ENCODE measurements at places on chromosomes 4 and X.
A peak's percentile ranks its signal among the peaks of the same experiment; 100 is the strongest.

DNA sequence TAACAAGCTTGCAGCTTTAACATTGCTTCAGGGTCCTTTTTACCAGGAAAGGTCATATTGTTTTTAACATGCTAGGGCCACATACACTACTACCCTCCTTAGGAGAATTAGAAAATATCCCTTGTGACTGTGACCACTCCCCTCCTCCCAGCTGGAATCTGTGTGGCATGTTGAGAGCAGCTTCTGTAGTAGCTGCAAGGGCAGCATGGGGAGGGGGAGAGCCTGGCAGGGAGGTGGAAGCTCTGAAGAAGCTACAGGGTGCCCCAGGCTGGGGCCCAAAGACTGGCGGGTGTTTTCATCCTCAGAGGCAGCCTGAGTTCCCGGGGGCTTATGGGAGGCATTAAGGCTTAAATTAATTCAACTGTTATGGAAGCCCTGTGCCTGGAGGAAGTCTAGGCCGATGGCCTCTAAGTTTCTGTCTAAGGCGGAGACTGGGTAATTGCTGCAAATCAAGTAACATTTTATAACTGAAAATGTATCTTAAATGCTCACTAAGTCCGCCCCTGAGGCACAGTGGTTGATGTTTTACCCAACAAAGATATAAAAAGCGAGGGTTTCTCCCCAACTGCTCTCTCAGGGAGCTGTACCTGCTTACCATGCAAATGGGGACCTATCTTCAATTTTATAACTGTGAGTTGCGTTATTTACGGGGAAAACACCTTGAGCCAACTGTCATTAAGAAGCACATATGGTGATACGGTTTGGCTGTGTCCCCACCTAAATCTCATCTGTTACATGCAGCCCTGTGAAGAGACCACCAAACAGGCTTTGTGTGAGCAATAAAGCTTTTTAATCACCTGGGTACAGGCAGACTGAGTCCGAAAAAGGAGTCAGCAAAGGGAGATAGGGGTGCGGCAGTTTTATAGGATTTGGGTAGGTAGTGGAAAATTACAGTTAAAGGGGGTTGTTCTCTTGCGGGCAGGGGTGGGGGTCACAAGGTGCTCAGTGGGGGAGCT, 37.4 kb upstream of the STS start:
- DNase-seq: no peak

DNA sequence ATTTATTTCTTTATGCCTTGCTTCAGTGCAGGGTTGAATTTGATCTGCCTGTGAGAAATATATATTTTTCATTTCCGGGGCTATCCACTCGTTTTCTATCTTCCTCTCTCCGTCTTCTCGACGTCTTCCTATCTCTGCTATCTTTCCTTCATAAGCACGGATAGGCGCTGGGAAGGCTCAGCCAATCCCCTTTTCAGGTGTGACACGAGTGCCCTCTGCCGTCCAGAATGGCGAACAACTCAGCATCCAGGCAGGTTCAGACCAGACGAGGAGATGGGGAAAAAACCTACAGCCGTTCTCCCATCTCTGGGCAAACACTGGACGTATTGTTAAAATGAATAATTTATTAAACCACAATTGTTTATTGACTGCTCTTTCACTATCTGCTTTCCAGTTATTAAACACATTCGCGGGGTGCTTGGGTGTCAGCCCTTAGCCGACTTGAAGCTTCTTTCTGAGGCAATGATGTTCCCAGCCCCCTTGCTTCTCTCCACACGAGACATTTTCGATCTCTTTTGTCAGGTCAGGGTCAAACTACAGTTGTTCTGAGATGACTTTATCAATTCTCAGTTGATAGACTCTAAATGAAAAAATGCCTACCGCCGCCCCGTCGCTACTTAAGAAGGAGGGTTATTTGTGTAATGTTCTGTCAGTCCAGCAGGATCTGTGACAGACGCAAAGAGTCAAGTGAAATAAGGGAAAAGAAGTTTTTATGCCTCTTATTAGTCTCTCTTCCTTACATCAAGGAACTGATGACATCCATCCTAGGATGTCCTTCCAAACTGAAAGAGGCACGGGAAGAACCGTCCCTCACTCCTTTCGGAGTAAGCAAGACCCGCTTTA, 96.3 kb upstream of the NOCT start:
- no peak for DNase-seq

DNA sequence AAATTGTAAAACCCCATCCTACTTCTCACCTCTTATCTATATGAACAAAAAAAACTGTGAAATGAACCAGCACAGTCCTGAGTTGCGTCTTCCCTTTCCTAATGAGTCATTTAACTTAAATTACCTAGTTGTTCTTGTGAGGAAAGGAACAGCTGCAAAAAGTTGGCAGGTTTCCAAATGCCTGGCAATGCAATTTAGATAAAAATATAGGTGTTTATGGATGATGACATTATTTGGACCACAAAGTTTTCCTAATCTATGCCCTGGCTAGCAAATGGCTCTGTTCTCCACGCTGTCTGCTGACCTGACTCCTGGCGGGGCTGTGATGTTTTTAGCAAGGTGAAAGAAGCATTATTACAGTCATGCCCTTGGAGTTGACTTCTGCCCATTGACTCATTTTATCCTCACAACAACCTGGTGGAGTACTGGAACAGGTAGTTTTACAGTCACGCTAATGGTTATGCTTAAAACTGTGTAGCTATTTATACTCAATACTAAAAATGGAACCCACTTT, 29.8 kb upstream of the RELL1 start:
- no peak for DNase-seq

DNA sequence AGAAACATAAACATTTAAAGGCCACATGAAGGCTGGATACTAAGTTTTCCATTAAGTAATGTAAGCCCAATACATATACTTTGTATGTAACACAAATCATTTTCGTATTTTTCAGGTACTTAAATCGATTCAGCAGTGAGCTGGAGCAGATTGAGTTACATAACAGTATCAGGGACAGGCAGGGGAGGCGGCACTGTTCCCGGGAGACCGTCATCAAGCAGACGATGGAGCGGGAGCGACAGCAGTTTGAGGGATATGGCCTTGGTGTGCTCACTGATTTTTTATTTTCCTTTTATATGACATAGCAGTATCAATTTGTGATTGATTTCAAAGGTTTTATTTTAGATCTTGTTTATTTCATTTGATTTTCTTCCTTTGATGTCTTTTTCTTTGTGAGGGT, 20.7 kb downstream of the TMA16 start:
- no peak for DNase-seq

DNA sequence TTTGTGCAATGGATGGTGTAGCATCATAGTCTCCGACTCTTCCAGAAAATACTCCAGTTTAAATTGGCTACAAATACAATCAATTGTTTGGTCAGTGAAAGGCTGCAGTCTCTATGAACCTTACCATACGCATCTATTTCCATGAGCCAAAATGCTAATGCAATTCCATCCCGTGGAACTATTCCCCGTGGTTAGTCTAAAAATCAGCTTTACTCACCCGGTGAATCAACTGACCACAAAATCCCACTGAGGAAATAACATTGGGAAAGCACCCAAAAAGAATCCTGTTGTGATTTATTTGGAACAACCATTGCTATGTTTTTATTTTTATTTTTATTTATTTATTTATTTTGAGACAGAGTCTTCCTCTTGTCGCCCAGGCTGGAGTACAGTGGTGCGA, 87.1 kb downstream of the DHX15 start:
- no peak for DNase-seq

DNA sequence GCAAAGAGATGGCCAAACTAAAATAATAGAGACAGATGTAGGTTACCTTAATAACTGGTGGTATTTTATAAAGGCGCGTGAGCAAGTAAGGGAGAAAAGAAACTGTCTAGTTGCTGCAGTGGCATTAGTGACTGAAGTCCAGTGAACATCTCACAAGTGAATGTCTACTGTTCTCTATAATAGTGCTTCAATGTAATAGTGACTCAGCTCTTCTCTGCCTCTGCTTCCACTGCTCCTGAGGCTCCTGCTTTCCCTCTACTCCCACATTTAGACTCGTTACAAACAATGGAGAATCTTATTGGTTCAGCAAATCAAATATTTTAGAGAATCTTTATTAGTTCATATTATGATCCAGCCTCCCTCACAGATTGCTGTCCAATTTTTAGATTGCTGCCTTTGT, 779.1 kb upstream of the HTR2C start:
- DNase-seq: no peak

DNA sequence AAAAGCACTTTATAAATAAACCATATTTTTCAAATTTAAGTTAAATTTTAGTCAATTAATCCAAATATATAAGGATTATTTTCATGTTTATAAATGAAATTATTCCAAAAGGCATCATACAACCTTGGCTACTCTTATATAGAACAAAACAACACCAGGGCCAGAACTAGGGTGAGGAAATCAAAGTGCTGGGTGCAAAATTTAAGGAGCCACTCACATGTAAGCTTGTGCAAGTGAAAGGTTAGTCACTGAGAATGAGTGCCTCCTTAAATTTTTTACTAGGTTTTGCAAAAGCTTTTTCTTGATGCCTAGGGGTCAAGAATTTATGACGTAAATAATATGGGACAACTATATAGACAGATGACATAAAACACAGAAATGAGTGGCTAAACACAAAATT, 83.4 kb upstream of the COX18 start:
- no peak for DNase-seq

DNA sequence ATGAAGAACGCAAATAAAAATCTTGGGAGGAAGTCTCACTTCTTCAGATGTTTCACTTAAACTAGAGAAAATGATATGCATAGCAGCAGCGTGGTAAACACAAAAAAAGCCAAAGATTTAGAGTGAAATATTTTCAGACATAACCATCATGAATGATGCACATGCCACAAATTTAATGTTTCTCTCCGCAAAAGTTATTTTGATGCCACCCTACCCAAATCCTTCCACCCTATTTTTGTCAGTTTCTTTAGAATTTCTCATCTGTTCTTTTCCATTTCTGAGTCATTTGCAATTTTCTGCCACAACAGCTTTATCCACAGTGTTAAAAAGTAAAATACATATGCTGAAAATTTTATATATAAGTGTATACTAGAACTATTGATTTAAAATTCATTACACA, 1663.7 kb upstream of the ADGRL3 start:
- DNase-seq: no peak

- DNase-seq: no peak
Measured at GRCh38 chr4:83174844-83175414, 60.4 kb upstream of the PLAC8 start.

DNA sequence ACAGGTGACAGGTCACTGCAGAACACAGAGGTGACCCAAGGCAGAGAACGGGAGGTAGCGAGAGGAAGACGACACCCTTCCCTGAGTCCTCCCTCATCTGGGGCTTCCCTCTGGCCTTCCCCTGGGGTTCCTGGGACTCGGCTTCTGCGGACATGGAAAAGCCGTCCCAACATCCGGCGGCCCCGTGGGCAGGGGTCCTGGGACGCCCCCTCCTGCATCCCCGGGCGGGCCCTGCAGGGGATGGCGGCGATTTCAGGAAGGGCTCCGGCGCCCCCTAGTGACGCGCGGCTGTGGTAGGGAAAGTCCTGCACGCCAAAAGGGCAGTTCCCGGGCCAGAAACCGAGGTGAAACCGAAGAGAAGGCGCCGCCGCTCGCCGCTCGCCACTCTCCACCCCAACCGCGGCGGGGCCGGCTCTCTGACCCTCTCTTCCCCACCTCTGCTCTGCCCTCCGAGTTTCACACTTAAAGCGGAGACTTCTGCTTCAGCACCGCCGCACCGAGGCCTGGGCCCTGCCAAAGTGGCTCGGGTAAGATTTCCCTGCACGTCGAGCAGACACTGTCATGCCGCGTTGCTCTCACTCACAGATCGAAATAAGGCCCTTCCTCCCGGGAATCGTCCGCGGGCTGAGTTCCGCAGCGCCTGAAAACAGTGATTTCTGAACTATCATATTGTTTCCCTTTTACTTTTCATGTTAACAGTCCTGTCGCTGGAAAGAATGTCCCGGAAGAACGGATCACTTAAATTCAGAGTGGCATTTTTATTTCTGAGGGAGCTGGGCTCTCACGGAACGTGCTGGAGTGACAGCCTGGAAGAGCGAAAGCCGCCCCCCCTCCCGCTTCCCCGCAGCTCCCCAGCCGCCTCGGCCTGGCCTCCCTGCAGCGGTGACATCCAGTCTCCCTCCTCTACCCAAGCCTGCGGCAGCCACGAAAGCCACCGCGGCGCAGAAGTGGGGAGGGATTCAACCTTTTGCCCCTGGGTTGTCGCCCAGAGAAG, 110.6 kb downstream of the DCTD start:
- DNase-seq: peak; percentile 22

DNA sequence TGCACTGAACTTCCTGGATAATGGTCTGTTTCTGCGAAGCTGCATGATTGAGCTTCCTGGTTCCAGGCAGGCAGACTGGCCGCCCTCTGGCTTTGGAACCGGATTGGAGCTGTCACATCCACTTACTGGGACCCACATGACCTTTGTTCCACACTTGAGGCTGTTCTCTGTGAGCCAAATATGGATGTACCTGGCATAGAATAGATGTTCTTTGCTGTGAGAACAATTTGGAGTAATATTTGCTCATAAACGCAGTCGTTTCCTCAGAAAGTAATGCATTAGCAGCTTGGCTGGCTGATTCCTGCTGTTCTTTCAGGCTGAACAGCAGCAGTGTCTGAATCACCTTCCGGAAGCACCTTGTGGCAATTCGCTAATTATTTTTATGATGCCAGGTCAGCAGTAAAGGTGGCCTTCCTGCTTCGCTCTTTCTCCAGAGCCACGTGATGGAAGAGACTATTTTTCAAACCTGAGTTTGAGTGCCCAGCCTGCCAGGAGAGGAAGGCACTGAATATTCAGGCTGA, 78.1 kb upstream of the BOD1L1 start:
- no peak for DNase-seq

- no peak for DNase-seq
Measured at GRCh38 chrX:50169717-50170116, 31.1 kb downstream of the AKAP4 start.

GRCh38 chr4:55038176-55038890, 87.1 kb downstream of the KDR start:
- no peak for DNase-seq

GRCh38 chrX:46863072-46863471, 26.2 kb downstream of the RP2 start:
- no peak for DNase-seq

GRCh38 chr4:177204126-177204525, 105.5 kb upstream of the NEIL3 start:
- no peak for DNase-seq

DNA sequence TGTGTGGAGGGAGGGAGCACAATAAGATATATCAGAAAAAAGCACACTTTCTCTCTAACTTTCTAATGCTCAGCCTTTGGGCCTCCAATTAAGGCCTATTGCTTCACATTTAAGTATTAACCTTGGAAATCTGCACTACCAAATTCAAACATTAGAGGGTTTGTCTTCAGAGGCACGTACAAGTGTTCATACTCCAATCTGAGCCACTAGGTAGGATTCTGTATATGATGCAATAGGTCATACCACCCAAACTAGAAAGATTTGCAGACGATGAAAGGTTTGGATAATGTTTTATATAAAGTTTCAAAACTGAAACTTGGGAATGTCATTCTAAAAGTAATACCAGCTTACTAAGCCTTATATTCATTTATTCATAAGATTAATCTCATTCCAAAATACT, 106.4 kb downstream of the MID1 start:
- DNase-seq: no peak

DNA sequence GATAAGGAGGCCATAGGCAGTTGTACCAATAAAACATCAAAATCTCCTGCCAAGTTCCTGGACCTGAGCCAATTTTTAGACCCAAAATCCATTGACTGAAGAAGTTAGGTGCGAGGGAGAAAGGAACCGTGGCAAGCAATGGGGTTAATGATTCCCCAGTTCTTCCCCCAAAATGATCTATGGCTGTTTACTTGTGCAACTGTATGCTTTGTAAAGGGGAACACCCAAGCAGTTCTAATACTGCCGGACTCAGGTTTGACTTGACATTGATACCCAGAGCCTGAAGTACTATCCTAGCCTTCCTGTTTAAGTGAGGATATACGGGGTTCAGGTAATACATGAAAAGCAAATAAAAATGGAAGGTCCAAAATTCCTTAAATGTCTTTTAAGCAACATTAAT, 6.7 kb upstream of the EIF4E start:
- no peak for DNase-seq

All from activated gamma-delta T cell (primary cell).